Chondrocyte (in vitro differentiated cells): ENCODE measurements at places on chromosomes 2 and 18. TPM values are rescaled to one million over a fixed set of nuclear protein-coding genes. Genes with fewer than 3 reads are reported as not detected.

GRCh38 chr2:194383401-194383800 lies 1273.6 kb upstream of the SLC39A10 start:
- DNase-seq = no peak

PPP1CB gene
- 440 to 474 TPM (median 447 TPM) in 3 replicates for total RNA-seq

FRZB gene
- total RNA-seq = 13.8 to 31.6 TPM (median 15.0 TPM) in 3 replicates

- no peak for DNase-seq
Observed at GRCh38 chr2:227154986-227155774, 8.8 kb downstream of the COL4A4 start.

- no peak for DNase-seq
Observed at GRCh38 chr18:73842795-73843394, 304.7 kb downstream of the FBXO15 start.

GRCh38 chr2:26542676-26543505 lies 65.0 kb upstream of the OTOF start:
- DNase-seq = no peak

- DNase-seq = no peak
Observed at GRCh38 chr2:74384051-74384450, 3.9 kb upstream of the DCTN1 start.

GDF7 gene
- 10.9 to 12.8 TPM (median 12.6 TPM) in 3 replicates for total RNA-seq

DNA sequence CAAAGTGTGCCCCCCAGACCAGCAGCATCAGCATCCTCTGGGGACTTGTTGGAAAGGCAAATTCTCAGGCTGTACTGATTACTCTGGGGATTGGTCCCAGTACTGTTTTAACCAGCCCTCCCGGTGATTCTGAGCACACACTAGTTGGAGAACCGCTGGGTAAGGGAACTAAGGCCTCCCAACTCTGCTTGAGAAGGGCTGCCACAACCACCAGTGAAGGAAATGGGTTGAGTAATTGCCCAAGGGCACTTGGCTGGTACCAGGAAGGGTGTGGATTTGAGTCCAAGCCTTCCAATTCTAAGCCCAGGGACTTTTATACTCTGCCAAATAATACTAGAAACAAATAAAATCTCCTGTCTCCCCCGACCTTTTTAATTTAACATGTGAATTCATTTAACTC lies 219.9 kb downstream of the SETBP1 start:
- no peak for DNase-seq

- DNase-seq = no peak
Observed at GRCh38 chr2:75415731-75416130, 145.0 kb downstream of the EVA1A start.

LCT gene
- total RNA-seq = not detected in 3 replicates
